Activated T-cell treated with anti-CD3 and anti-CD28 coated beads, Interleukin-2, amount 50 U/mL, for 4 hours (primary cell): ENCODE measurements at places on chromosomes 11 and 22.

GRCh38 chr22:38423512-38424503, 31.2 kb downstream of the KCNJ4 start:
- no peak for DNase-seq

GRCh38 chr11:66006134-66006890, 4.0 kb downstream of the BANF1 start:
- no peak for DNase-seq

DNA sequence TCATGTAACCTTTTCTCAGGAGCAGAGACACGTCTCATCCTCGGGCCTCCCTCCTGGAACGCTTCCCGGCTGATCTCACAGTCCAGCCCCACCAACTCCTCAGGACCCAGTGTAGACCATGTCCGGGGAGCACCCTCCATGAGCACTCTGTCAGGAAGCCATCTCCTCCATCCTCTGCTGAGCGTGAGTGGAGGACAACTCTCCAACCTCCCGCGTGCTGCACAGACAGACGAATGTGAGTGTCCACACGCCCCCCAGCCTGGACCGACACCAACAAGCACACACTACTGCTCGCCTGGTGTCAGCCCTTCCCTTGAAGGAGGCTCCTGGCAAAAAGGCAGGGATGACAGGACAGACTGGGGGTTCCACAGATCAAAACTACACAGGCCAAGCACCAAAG, 86.6 kb downstream of the SHANK2 start:
- no peak for DNase-seq

- no peak for DNase-seq
Observed at GRCh38 chr11:106160494-106160893, 83.0 kb downstream of the AASDHPPT start.

DNA sequence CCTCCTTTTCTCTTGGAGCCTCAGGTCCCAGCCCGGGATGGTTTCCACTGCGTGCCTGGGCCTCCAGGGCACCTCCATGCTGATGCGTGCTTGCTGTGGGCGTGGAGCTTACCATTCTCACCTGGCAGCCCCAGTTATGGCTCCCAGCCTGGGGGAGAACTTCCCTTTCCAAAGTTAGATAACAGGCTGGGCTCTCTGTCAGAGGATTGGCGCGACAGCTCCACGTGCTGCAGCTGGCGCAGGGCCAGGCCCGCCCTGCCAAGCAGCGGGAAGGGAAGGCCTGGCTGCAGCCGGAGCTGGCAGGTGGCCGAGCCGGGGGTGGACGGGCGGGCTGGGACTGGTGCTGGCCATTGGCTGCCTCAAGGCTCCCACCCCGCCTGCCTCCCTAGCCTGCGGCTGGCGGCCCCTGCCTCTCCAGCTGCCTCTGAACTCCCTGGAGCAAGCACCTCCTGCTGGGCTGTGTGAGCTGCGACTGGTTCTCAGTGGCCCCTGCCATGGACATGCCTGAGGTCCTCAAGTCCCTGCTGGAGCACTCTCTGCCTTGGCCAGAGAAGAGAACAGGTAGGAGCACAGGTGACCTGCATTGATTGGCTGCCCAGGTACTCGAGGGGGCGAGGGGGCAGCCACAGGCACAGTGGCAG, 14.6 kb upstream of the TEF start:
- no peak for DNase-seq

- peak; percentile 60 for DNase-seq
Observed at GRCh38 chr11:32792948-32793475, 1.4 kb downstream of the CCDC73 start.

GRCh38 chr11:121351083-121351630, 58.6 kb downstream of the SC5D start:
- no peak for DNase-seq

DNA sequence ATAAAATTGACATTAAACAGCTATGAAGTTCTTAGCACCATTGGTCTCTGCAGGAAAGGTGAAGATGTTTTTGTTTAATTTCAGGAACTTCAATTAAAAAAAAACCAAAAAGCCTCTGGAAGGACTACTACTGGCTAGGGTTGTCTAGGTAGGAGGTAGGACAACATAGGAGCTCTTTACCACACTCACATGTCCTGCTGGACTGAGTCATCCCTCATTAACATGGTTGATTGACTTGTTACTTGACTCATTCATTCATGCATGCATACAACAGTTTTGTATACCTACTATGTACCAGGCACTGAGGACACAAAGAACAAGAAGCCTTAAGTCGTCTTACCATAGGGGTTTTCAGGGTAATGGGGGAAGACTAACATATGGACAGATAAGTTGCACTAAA, 216.9 kb upstream of the ARHGAP20 start:
- DNase-seq = no peak

- no peak for DNase-seq
Observed at GRCh38 chr11:118674082-118674435, 5.4 kb downstream of the TREH start.

- DNase-seq = peak; percentile 83
Observed at GRCh38 chr11:1882265-1883238, 9.1 kb downstream of the PRR33 start.

DNA sequence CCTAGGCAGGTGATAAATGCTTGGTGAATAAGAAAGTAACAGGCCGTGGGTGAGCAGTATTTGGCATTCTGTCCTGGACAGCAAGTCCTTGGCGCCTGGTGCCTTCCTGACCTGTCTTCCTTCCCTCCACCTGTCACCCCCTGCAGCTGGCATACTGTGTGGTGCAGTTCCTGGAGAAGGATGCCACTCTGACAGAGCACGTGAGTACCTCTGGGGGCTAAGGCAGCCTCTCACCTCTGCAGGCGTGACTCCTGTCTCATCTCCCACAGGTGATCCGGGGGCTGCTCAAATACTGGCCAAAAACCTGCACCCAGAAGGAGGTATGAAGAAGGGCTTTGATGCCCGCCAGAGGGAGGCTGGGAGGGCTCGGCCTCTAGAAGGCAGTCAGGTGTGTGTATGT, 4.4 kb downstream of the GPHA2 start:
- DNase-seq = no peak

- DNase-seq = no peak
Observed at GRCh38 chr11:73975479-73975757, 7.2 kb downstream of the UCP2 start.
